ENCODE measurements at places on chromosomes 2 and 18. TPM values are rescaled to one million over a fixed set of nuclear protein-coding genes. Genes with fewer than 3 reads are reported as not detected.

DNA sequence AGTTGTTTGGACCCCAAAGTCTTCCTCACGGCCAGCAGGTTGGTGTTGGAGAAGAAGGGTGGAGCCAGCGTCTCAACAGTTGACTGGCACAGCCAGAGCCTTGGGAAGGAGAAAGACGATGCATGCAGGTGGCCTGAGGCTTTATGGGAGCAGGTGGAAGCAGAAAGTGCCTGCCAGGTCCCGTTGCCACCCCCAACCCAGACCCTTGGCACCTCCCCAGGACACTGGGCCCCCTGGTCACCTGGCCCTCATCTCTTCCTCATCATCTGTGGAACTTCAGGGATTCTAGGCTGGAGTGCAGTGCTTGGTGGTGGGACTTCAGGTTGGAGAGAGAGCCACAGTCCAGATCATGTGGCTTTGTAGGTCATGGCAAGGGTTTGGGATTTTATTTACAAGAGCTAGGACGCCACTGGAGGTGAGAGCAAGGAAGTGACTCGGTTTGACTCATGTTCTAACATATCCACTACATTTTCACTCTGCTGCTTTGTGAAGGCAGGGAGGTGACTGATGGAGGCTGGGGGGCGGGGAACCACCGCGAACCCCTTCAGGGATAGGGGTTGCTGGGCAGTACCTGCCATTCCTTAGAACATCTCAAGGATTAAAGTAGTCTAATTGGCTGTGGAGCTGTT lies 62.5 kb upstream of the B3GNT7 start:
- no peaks in the 10 kb centered on the region for H3K27me3 ChIP-seq
- H3K4me3 ChIP-seq = no peak overlapping the region
- H3K4me1 ChIP-seq = no peaks in the 10 kb centered on the region
- H3K36me3 ChIP-seq = peaks cover 27% of the 10 kb centered on the region
- DNase-seq = no peak

INPP5D gene
- total RNA-seq = 13.1 TPM

TLK1 gene
- total RNA-seq = 112 TPM

DNA sequence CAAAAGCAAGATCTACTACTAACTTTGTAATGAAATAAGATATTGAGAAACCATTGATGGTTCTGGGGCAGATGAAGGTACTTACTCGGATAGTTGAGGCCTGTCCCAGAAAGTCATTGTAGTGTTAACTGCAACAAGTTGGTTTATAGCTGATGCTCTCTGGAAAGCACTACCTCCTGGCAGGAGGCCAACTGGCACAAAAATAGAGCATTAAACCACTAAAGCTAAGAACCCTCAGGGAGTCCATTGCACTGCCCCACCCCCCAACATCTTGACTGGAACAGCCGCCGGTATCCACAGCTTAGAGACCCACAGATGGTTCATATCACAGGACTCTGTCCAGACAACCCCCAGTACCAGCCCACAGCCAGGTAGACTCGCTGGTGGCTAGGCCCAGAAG lies 552.5 kb upstream of the CRIM1 start:
- no peak for DNase-seq
- H3K4me3 ChIP-seq = no peak overlapping the region
- peaks cover 5% of the 10 kb centered on the region for H3K36me3 ChIP-seq
- H3K4me1 ChIP-seq = no peaks in the 10 kb centered on the region
- no peaks in the 10 kb centered on the region for H3K27me3 ChIP-seq

- no peak overlapping the region for H3K27ac ChIP-seq
- H3K4me3 ChIP-seq = no peak overlapping the region
- no peak for DNase-seq
- no peaks in the 10 kb centered on the region for H3K27me3 ChIP-seq
- H3K4me1 ChIP-seq = no peaks in the 10 kb centered on the region
- no peaks in the 10 kb centered on the region for H3K36me3 ChIP-seq
These were observed 33.9 kb downstream of the CD8B2 start for GRCh38 chr2:106521016-106521415.

C2orf78 gene
- total RNA-seq = 0.09 TPM

DNA sequence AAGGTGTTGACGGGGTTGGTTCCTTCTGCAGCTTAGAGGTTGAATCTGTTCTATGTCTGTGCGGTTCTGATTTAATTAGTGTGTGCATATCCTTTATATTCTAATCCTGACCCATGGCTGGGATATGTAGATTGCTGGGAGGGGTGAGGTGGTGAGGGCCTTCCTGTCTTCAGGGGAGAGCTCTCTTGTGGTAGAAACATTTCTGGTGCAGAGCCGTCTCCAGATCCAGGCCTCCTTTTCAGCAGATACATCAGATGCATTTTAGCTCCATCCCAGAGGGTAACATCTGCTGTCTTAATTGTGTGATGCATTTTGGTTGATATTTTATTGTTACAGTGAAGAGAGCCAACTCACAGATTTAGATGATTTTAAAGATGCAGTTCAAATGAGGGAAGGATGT lies 227.8 kb downstream of the AGAP1 start:
- H3K27ac ChIP-seq = no peak overlapping the region
- no peak for DNase-seq
- peaks cover 21% of the 10 kb centered on the region for H3K36me3 ChIP-seq
- no peak overlapping the region for H3K4me3 ChIP-seq
- H3K4me1 ChIP-seq = no peaks in the 10 kb centered on the region
- no peaks in the 10 kb centered on the region for H3K27me3 ChIP-seq

DNA sequence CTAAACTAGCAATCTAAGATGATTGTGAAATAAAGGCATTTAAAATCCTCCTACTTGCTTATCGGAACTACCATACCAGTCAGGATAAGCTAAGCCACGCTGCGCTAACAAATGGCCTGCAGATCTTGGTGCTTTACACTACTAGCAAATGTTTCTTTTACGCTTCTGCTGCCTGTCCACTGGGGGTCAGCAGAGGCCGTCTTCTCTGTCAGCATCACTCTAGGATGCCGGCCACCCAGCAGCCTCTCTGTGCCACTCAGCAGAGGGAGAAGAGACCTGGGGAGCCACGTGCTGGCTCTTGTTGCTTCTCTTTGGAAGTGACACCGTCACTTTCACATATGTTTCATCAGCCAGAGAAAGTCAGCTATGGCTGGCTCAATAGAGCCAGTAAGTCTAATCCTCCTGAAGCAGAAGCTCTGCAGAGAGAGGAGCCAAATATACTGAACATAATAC lies 36.6 kb downstream of the COPS8 start:
- no peaks in the 10 kb centered on the region for H3K27me3 ChIP-seq
- H3K4me3 ChIP-seq = no peak overlapping the region
- no peak overlapping the region for H3K27ac ChIP-seq
- H3K36me3 ChIP-seq = no peaks in the 10 kb centered on the region
- peak; percentile 87 for DNase-seq
